CD4-positive, alpha-beta T cell treated with Interleukin-6 at 100 ng/mL for 8 hours (primary cell): ENCODE measurements at places on chromosomes 3 and 15.

DNA sequence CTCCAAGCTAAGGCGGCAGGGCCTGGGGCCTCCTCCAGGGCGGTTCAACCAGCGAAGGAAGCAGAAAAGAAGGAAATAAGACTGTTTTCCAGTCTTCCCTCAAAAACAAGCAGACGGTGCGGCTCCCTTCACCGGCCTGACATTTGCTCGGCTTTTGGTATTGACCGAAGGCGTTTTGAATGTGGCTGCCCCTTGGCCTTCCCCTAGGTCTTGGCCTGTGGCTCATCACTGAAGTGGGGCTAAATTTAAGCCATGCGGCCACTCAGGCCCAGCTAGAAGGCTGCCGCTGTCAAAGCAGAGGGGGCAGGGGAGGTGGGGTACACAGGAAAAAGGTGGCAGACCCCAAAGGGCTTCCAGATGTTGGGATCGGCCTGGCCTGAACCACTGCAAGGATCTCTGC lies 86.2 kb downstream of the SRGAP3 start:
- no peak for DNase-seq

- peak; percentile 37 for DNase-seq
Observed at GRCh38 chr3:127697551-127698240, 24.9 kb downstream of the ABTB1 start.

DNA sequence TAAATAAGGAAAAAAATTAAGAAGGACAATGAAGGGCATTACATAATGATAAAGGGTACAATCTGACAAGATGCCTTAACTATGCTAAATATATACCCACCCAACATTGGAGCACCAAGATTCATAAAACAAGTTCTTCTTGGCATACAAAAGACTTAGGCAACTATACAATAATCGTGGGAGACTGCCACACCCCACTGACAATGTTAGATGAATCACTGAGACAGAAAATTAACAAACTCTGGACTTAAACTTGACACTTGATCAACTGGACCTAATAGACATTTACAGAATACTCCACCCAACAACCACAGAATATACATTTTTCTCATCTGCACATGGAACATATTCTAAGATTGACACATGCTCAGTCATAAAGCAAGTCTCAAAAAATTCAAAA lies 53.2 kb upstream of the IGSF11 start:
- no peak for DNase-seq

GRCh38 chr3:31695280-31696008 lies 162.7 kb downstream of the STT3B start:
- peak; percentile 16 for DNase-seq

DNA sequence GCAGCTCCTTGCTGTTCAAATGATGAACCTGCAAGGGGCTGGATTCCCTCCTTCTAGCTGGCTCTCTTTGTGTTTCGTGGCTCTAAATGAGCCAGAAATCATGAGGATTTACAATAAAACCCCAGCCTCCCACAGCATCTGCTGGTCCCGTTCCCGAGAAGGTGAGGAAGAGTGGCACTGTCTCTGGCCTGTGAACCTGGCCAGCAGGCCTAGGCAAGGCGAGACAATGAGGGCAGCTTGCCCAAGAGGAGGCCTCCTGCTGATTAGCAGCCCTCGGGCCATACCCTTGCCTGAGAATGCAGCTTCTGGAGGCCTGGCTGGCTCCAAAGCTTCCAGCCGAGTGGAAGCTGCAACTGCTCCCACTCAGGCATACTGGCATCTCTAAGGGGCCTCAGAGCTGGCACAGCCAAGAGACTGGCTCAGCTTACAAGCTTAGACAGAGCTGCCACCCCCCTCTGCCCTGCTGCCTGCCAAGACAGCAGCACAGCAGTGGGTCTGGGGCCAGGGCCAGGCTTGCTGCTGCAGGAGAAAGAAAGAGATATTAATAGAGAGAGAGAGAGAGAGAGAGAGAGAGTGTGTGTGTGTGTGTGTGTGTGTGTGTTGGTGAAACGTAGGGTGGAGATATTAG lies 76.5 kb downstream of the HMG20A start:
- no peak for DNase-seq

DNA sequence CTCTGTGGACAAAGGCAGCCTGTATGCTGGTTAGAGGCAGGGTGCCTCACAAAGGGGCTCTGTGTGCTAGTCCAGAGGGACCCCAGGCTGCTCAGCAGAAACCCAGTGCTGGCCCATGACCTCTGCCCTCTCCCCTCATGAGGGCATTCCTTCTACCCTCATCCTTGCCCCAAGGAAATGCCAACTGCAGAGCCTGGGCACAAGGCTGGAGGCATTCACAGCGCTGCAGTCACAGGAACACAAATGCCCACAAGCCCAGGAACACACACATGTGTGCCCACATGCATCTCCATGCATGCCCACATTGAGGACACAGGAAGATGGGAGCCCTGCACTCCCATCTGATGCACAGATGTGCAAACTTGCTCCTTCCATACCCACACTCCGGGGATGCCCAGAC lies 3.8 kb downstream of the INKA1 start:
- no peak for DNase-seq

DNA sequence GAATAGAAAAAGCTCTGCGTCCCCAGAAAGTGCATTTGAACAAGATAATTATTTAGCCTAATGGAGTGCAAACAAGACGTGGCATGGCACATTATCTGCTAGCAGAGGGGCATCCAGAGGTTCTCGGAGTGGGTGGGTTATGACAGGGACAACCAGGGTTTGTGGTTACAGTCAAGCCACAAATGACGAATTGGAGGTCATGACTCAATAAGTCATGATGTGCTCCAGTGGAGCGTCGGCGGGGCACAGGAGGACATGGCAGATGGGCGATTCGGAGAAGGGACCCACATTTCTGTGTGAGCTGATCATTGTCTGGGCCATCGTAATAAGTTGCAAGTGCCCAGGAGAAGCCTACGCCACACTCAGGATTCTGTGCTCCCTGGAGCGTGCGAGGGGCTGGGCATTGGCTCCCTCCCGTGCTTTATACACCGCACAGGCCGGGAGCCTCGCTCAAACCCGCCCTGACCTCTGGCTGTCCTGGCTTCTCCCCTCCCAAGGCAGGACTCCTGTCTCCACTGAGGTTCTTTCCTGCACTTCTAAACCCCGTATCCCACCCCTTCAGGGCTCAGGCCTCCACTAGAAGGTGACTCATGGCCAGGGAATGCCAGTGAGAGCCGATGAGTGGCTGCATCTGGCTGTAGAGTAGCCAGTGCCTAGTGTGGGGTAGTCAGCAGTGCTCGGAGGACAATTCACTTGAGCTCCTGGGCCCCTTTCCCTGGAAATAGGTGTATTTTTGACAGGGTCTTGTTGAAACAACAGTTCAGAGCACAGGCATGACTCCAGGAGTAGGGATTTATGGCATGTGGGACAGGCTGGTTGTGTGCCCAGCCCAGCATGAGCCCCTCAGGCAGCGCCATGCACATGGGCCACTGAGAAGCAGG lies 67.4 kb downstream of the GRIP2 start:
- no peak for DNase-seq

GRCh38 chr15:72859017-72859756 lies 75.6 kb upstream of the ADPGK start:
- DNase-seq: no peak

GRCh38 chr3:64985072-64985471 lies 297.3 kb upstream of the ADAMTS9 start:
- DNase-seq: no peak

DNA sequence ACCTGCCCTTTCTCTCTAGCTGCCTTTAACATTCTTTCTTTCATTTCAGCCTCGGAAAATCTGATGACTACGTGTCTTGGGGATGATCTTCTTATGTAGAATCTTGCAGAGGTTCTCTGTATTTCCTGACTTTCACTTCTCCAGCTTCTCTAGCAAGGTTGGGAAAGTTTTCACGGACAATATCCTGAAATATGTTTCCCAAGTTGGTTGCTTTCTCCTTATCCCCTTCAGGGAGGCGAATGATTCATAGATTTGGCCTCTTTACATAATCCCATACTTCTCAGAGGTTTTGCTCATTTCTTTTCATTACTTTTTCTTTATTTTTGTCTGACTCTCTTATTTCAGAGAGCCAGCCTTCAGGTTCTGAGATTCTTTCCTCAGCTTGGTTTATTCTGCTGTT lies 62.1 kb upstream of the CCDC54 start:
- DNase-seq: no peak

- no peak for DNase-seq
Observed at GRCh38 chr3:24523215-24523614, 28.6 kb upstream of the THRB start.

GRCh38 chr3:57164657-57165573 lies at the start of gene IL17RD:
Gene IL17RD, minus strand, starts transcription at chr3:57165353. Its CDS starts 67 bp downstream, at chr3:57165286.
- DNase-seq: peak; percentile 19

GRCh38 chr3:46539443-46540005 lies 26.6 kb downstream of the LRRC2 start:
- no peak for DNase-seq

DNA sequence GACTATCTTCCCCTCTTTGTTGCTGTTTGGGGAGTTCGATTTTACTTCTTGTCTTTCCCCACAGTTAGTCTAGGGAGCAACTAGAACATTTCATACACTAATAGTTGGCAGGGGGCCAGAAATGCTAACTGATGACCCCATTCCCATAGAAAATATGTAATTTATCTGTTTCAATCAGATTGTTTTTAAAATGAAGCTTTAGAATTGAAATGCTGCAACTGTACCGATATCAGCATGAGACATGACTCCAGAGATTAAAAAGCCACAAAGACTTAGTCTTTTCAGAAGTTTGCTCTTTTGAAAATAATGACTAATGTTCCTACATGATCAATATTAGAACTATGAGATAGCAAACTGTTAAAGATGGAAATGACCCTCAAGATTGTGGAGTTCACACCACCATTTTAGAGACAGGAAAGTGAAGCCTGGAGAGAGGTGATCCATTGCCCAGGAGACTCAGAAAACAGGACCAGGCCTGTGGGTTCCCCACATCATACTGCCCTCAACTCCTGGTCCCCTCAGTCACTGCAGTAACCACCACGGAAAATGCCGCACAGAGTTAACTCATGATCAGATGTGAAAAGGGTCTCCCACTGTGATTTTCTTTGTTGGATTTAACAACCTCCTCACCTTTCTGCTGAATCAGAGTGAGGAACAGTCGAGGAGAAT lies 130.3 kb downstream of the CHDH start:
- no peak for DNase-seq

- DNase-seq: no peak
Observed at GRCh38 chr15:72284781-72285180, 12.4 kb upstream of the PARP6 start.

DNA sequence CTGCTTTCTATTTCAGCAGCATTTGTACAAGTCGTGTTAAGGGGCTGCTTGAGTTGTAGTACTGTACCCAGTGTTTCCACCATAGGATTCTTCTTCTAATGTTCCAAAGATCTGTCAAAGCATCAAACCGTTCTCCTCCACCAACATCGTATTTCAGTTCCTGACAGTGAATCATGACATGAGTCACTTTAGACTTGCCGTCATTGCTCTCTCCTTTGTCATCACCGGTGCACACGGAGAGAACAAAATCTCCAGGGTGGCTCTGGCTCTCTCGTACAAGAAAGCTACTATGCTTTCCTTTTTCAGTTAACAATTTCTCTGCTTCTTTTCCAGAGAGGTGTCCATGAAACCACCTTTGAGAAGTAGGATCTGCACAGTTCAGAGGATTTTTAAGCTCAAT lies 270.9 kb upstream of the CCDC54 start:
- no peak for DNase-seq

DNA sequence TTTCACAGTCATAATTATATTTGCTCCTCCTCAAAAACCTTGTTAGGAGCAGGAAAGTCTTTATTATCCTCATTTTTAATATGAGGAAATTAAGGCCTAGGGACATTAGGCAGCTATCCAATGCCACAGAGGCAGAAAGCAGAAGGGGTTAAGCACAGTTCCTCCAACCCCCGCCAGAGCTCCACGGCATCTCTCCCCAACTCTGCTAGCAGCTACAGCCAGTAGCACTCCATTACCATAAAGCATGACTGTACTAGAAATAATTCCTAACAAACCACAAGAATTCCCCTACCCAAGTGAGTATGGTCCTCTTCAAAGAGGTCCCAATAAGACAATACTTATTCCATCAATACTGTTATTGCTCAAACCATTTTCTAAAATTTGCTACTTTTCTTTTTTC lies 9.8 kb downstream of the HEG1 start:
- DNase-seq: no peak

DNA sequence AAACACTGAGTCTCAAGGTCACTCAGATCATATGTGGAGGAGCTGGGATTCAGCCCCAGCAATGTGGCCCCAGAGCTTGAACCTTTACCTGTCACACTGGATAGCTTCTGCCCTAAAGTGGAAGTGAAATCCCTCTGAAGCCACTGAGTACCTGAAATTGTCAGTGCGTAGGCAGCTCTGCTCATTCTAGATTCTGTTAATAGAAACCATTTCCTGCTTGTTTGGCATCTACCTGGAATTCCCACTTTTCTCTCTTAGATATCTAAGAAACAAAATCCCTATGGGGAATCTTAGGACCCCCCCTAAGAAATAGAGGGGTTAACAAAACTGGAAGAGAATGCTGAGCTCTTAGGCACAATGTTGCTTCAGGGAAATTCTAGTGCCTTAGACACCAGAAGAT lies 29.8 kb downstream of the FBXL22 start:
- no peak for DNase-seq

DNA sequence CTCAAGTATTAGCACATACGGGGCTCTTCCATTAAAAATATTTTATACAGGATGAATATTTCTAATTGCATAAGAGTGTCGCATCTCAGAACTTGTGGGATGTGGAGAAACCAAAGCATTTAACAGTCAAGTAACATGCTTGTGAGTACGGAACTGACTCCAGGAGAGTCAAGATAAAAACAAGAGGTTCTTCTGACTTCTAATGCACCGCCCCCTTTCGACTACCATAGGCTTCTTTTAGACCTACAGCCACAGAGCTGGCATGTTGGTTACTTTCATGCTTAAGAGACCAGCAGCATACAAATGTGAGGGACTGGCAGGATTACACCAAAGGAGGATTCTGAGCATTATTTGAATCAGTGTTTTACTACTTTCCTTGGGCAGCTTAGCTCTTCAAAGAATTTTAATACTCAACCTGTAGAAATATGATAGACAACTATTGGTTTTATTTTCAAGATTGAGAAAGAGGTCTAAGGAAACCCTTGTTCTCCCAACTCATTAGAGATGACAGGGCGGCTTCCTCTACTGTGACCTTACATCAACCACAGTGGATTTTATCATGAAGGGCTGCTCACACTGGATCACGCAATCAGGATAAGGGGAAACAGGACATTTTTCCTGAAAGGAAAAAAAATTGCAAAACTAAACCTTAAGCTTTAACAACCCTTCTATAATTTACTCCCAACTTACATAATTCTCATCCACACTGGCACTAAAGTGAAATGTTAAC lies 14.0 kb downstream of the ETV5 start:
- no peak for DNase-seq

DNA sequence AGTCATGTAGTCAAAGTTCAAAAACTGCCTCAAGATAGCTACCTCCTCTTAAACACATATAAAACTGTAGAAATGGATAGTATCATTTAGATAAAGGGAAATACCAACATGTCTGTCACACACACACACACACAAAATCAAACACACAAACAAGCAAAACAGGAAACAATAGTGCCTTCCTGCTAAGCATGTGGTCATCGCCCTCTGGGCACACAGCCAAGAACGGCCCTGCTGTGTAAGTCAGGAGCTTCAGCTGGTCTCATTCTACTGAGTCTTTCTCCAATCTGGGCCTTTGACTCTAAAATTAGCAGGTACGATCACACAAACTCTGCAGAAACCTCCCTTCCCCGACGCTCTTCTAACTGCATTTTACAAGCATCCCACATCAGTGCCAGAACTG lies 272.2 kb upstream of the CHRNA7 start:
- no peak for DNase-seq

- no peak for DNase-seq
Observed at GRCh38 chr3:162391301-162391700, 894.7 kb downstream of the OTOL1 start.
